ENCODE measurements at places on chromosomes 3 and 15. TPM values are rescaled to one million over a fixed set of nuclear protein-coding genes. Genes with fewer than 3 reads are reported as not detected.
A peak's percentile ranks its signal among the peaks of the same experiment; 100 is the strongest.

DNA sequence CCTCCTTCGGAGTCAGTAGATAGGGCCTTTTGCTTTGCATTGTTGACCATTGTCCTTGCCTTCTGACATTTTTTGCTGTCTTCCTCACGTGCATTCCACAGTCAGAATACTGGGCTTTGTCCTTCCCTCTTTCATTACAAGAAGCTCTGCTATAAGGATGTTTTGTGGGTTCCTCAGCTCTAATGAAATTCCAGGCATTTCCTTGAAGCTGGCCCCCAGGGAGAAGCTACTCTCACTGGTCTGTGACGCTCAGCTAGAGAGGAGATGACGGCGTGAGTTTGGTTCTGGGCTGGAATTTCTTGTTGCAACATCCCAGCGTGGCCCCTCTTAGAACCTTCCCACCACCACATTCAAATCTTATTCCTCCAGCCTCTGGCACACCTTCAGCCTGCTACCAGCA, 210.2 kb downstream of the TJP1 start:
- no peak for DNase-seq

DNA sequence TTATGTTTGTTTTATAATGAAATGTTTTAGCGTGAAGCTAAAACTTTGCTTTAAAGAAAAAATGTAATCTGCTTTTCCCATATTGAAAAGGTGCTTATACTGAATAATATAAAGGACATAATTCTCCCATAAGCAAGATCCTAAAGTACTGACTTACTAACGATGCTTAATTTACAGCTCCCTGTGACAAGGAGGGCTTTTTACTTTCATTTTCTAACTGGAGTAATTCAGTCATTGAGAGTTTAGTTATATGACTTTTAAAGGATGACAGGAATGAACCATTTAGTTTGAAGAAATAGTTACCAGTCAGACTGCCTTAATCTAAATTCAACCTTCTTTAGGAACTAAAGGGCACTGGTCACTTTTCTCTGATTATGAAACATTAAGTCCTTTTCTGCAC, 19.3 kb upstream of the ZPLD1 start:
- no peak for DNase-seq

DNA sequence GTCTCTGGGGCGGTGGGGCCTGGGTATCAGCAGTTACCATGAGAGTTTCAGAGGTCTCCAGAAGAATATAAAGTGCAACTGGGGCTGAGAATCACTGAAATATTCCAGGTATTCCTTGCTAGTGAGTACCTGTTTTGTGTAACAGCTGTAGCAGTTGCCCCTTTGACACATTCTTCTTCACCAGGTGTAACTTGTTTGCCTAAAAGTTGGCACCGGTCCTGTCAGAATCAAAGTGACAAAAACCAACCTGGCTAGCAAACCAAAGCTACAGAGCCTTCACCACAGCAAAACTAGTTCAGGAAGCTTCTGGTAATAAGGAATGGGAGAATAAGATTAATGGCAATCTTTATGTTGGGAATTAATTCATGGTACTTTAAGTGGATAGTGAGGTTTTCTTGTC, 296.0 kb downstream of the NAALADL2 start:
- no peak for DNase-seq

GRCh38 chr3:23991683-23992628, 46.9 kb downstream of the NR1D2 start:
- peak; percentile 34 for DNase-seq

- DNase-seq, result no peak
Observed at GRCh38 chr3:158102242-158103080, 3.8 kb downstream of the SHOX2 start.

DNA sequence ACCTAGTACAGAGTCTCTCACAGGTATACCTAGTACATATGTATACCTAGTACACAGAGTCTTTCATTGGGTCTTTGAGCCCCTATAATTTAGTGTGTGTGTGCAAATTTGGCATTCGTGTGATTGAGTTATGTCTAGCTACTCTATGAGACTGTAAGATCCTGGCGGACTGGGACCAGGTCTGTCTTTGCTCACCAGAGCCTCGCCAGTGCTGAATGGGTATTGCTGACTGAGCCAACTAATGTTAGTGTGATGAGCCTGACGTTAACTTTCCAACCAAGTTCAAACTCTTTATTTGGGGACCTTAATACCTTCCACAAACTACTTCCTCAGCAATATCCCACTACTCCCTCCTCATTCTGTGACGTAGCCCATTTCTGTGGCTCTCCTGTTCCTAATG, 35.6 kb downstream of the SETMAR start:
- no peak for DNase-seq

GOLGA6B gene
- total RNA-seq, result not detected

CPEB1 gene
- 67.4 TPM for total RNA-seq
